ENCODE measurements at places on chromosomes 4 and X.

DNA sequence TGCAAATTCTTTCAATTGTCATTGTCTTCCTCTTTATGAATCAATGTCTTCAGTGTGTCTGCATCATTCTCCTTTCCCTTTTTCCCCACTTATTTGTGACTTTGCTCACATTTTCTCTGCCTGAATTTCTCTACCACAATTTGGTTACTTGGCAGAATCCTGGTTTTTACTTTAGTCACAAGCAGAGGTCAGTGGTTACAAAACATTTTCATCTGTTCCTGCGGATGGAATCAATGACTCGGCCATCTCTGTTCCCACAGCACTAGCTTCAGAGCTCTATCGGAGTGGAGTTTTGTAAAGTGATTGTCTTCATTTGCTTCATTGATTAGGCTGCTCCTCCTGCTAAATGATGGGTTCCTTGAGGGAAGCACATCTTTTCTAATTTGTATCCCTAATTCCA, 501.3 kb upstream of the AADAT start:
- DNase-seq = peak; percentile 33

DNA sequence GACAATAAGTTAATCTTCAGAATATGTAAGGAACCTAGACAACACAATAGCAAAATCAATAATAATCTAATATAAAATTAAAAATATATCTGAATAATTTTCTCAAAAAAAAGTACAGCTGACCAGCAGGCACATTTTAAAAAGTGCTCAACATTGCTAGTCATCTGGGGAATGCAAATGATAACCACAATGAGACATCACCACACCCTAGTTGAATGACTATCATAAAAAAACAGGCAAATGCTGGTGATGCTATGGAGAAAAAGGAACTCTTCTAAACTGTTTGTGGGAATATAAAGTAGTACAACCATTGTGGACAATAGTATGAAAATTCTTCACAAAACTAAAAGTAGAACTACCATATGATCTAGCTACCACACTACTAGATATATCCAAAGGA, 956.9 kb upstream of the NDST4 start:
- no peak for DNase-seq

GRCh38 chr4:75698162-75698962, 25.2 kb upstream of the G3BP2 start:
- no peak for DNase-seq

DNA sequence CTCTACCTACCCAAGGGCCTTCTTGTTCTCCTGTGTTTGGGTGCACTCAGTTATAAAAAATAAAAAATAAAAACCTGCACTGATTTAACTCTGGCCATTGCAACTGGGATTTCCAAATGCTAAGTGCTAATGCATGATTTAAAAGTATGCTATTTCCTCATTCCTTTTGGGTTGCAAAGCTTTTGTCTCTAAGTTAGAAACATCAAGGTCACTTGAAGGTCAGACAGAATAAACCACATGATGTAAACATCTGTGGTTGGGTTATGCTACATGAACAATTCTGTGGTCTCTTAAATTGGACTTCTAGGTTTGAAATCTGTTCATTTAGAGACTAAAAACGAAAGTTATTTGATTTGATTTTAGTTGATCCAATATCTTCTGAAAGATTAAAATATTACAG, 1547.4 kb upstream of the TENM3 start:
- DNase-seq = peak; percentile 86

DNA sequence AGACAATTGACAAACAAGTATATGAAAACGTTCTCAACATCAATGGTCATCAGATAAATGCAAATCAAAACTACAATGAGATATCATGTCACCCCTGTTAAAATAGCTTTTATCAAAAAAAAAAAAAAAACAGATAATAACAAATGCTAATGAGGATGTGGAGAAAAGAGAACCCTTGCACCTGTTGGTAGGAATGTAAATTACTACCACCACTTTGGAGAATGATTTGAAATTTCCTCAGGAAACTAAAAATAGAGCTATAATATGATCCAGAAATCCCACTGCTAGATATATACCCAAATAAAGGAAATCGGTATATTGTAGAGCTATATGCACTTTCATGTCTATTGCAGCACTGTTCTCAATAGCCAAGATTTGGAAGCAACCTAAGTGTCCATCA, 470.6 kb upstream of the FSTL5 start:
- no peak for DNase-seq

- peak; percentile 13 for DNase-seq
Observed at GRCh38 chrX:42149281-42149680, 225.9 kb upstream of the CASK start.

GRCh38 chr4:76053730-76054129, 17.9 kb upstream of the CXCL11 start:
- no peak for DNase-seq

GRCh38 chrX:50613846-50614245, 143.2 kb upstream of the DGKK start:
- DNase-seq = peak; percentile 2

- DNase-seq = no peak
Observed at GRCh38 chr4:48190839-48191238, 56.8 kb upstream of the TXK start.

DNA sequence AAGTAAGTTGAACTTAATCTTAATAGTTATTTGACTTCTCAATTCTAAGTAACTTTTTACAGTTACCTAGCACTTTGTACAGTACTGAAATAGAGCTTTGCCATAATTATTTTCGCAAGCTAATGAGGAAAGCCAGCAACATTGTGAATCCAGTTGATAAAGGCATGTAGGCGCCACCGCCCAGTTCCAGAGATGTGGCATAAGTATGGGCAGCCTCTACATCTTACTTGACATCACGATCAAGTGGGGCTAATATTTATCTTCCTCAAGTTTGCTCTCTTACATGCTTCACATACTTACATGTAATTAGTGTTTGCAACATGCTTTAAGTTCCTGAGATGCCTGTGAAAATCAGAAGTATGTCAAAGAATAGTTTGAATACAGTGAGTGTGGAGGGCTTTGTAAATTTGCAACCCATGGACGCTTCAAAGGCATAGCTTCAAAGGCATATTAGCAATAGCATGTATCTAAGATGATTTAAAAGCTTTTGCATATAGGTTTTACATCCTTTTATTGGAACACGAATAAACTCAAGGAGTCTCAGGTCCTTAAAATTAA, 34.9 kb upstream of the VCX3B start:
- DNase-seq = no peak

GRCh38 chr4:72568959-72569718, at the start of gene ADAMTS3:
Gene ADAMTS3, minus strand, starts transcription at chr4:72569221. Its CDS starts 459 bp downstream, at chr4:72568762.
- DNase-seq = peak; percentile 73

DNA sequence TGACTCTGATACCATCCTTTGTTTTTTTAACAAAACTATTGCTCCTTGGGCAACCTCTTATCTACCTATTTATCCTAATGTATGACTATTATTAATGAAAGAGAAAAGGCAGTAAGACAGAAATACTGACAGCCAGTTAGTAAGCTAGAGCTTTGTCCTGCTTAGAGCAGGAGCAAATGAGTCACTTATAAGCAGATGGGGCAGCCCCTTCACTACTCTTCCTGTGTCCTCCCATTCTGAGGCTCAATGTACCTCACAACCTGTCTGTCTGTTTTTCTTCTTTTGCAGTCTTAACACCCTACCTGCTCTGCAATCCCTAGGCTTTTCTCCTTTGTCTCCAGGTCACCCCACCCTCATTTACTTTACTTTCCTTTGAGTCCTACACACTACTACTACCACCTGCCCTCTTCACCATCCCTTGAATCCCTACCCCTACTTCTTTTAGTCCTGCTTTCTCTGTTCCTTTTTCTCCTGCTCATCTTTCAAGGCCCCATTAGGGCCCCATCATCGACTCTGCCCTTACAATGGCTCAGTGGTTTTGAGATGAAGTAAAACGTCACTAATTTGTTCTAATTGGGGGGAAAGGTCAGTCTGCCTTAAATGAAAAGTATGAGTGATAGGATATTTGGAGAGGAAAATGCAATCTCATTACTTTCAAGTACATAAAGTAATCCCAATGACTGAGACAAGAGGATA, 294.3 kb downstream of the GUCY2F start:
- DNase-seq = no peak

DNA sequence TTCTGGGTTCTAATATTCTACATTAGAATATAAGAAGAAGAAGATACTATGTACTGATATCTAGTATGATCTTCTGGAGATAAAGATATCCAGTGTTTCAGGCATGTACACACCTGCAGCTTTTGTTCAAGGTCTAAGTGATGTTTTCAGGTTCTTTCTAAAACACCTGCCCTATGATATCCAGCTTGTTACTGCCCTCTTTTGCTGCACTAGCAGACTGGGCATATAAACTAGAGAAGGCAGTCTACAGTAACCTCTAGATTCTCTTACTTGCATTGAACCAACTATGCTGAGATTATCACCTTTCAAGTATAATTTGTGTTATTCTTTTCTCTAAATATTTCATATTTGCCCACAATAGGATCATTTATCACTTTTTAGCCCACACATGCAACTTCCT, 1.9 kb upstream of the FRYL start:
- no peak for DNase-seq

DNA sequence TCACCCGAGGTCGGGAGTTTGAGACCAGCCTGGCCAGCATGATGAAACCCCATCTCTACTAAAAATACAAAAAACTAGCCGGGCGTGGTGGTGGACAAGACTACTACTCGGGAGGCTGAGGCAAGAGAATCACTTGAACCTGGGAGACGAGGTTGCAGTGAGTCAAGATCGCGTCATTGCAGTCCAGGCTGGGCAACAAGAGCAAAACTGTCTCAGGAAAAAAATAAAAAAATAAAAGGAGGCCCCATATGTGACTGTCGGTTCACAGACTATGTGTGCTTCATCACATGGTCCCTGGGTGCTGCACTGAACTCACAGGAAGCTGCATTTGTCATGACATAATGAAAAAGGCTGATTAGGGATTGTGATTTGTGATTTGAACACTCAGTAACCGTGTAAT, 6.4 kb downstream of the TRIML1 start:
- no peak for DNase-seq

DNA sequence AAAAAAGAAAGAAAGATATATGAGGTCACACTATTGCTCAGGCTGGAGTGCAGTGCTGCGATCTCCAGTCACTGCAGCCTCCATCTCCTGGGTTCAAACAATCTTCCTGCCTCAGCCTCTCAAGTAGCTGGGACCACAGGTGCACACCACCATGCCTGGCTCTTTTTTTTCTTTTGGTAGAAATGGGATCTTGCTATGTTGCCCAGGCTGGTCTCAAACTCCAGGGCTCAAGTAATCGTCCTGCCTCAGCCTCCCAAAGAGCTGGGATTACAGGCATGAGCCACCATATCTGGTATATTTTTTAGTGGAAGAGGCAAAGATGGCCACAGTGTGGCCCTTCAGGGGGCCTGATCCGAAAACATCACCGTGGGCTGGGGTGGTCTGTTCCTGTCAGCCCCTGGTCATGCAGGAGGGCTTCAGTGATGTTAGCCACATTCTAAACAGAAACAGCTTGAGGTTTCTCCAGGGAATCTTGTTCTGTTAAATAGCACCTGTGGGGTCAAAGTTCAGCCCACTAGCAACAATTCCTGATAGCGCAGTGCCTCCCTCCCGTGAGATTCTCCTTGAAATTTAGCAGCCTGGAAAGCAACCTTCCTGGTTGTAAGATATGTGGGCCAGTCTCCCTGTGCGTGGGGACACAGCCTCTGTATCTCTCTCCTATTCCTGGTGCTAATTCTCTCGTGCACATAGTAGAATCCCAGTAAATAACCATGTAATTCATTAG, 7.3 kb upstream of the DHRSX start:
- DNase-seq = no peak

DNA sequence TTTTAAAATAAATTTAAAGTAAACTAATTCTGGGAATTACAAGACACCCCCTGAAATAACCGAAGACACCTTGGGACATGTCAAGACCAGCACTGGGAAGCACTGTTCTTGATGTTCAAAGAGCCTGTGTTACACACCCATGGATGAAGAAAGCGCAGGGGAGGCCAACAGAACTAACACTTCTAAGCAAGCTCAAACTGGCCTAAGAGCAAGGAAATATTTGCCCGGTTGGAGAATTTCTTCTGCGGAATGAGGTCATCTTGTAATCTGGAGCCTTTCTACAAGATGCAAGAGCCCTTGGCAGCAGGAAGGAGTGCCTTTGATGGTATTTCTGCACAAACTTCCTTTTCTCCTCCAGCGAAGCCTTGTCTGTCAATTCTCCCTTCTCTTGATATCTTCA, 9.3 kb upstream of the EFHC2 start:
- DNase-seq = peak; percentile 34

GRCh38 chr4:69858690-69859089, 1.3 kb downstream of the SULT1E1 start:
- DNase-seq = no peak

DNA sequence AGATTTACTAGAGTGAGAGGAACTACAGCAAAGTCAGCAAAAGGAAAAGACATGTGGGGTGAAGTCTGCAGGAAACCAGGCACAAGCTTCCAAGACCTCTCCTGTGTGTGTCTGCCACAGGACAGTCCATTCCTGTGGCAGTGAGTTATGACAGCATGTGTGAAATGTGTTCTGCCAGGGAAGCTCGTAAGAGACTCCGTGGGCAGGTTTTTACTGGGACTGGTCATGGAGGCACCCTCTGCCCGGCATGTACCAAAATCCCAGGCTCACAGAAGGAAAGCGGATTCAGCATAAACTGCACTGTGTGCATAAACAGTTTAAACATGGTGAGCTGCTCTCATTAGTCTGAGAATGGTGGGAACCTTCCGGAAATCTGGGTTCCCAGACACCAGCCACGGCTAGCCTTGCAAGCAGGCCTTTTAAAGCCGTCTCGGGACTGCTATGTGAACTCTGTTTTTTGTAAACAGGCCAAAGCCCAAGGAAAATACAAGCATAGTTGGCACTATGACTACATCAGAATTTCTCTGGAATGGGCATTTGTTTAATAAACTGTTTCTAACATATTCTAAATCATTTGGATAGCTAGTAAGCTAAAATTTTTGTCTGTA, 288.5 kb downstream of the TENM3 start:
- peak; percentile 45 for DNase-seq

GRCh38 chr4:16513876-16514275, 287.6 kb upstream of the TAPT1 start:
- DNase-seq = no peak

GRCh38 chr4:167239627-167240026, 5.3 kb upstream of the SPOCK3 start:
- DNase-seq = no peak

GRCh38 chr4:158170691-158171561, 1.9 kb downstream of the GASK1B start:
- peak; percentile 72 for DNase-seq
